Adrenal gland (tissue), 19 donors: ENCODE measurements at places on chromosomes 13 and 19. TPM values are rescaled to one million over a fixed set of nuclear protein-coding genes. Genes with fewer than 3 reads are reported as not detected.

OR7C1 gene
- 0.95 TPM for total RNA-seq

MAP3K10 gene
- total RNA-seq = 27.6 TPM

SPTBN4 gene
- total RNA-seq = 5.0 TPM

KCNC3 gene
- total RNA-seq = 2.5 TPM

ZNF571 gene
- 9.3 TPM for total RNA-seq

CCNE1 gene
- total RNA-seq = 8.4 TPM

POSTN gene
- 3.2 TPM for total RNA-seq

MEDAG gene
- total RNA-seq = 3.2 TPM

CASP14 gene
- not detected for total RNA-seq

MED16 gene
- 11.9 TPM for total RNA-seq

ERICH6B gene
- total RNA-seq = 0.06 TPM

OLFM2 gene
- total RNA-seq = 70.3 TPM

DPRX gene
- total RNA-seq = not detected

SIGLEC8 gene
- 9.0 TPM for total RNA-seq

LAIR1 gene
- 3.5 TPM for total RNA-seq

PROZ gene
- total RNA-seq = not detected

GRWD1 gene
- 8.5 TPM for total RNA-seq

GRCh38 chr13:71964491-71965100, 97.6 kb upstream of the DACH1 start:
- DNase-seq = no peak

DNA sequence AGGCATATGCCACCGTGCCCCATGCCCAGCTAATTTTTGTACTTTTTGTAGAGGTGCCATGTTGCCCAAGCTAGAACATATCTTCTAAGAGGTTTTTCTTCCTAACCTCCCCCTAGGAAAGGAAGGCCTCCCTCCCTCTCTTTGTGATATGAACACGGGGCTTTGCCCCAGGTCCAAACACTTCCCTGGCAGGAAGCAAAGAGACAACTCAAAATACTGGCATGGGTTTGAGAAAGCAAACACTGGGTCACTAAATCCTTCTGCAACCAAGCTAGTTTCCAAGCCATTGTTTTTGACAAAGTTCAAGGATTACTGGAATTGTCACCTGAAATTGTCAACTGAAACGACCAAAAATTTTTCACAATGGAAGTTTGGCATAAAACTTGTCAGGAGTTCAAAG, 8.8 kb downstream of the CC2D1A start:
- no peak for DNase-seq

DNA sequence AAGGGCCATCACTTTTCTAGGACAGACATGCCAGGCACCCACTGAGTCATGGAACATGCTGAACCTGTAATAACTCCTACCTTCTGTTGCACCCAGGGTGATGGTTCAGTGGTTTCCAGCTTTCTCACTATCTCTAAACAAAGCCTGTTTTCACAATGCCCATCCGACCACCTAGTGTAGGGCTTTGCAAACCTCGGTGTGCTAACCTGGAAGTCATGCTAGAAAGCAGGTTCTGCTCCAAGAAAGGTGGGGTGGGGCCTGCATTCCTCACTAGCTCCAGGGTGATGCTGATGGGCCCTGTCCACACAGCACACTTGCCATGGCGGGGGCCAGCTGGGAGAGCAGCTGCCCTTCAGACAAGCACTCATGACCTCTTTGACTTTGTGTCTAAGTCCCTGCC, 43.4 kb downstream of the COL4A2 start:
- no peak for DNase-seq

DNA sequence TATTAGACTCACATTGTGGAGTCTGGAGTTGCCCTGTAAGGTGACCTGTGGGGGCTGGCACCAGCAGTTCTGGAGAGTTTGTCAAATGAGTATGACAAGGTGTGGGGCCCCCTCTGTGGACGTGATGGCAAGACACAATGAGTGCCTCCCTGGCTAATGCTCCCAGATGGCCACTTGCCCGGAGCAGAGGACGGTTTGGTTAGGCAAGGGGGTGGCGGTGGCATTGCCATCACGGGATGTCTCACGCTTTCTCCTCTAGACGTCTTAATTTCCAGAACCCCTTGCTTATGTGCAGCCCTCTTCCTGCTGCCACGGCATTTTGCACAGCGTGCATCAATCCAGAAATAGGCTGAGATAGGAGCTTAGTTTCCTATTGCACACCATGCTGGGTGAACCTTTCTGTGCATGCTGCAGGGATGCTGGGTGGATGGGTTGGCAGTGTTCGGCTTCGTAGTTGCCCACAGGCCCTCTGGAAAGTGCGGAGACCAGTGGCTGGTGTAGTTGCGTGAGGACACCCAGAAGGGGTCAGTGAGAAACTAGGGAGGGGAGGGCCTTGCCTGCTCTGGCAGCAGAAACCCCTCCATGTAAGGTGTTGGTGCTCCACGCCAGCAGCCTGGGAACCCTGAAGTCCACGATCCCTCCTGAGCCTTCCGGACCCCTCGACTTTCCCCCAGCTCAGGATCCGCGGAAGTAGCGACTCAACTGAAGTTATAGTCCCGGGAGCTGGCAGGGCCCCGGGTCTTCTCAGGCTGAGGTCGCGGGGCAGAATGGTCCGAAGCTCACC, 18.1 kb upstream of the LRP3 start:
- peak; percentile 40 for DNase-seq

GRCh38 chr19:15296353-15296752, 36.0 kb downstream of the BRD4 start:
- DNase-seq = no peak

DNA sequence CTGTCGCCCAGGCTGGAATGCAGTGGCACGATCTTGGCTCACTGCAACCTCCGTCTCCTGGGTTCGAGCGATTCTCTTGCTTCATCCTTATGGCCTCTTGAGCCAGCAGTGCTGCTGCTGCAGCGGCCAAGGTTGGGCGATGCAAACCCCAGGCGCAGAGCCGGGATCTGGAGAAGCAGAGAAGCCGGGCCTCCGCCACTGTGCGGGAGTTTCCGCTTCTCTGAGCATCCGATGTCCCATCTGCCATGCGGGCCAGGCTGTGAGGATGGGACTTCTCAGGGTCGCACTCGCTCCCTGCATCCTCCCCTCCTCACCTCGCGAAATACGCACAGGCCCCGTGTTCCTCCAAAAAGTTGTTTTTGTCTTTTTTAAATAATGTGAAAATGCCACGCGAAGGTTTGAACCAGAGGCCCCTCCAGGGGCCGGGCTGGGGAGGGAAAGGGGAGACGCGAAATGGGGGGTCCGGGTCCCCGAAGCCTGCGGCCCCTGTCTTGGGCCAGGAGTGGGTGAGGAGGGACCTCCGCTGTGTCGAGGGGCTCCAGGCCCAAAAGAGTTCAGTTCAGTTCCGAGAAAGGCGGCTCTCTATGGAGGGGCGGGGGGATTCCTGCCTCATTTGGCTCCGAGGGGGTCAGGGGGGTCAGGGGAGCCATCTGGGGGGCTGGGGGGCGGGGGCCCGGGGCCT, 15.9 kb downstream of the CYTH2 start:
- DNase-seq = no peak

DNA sequence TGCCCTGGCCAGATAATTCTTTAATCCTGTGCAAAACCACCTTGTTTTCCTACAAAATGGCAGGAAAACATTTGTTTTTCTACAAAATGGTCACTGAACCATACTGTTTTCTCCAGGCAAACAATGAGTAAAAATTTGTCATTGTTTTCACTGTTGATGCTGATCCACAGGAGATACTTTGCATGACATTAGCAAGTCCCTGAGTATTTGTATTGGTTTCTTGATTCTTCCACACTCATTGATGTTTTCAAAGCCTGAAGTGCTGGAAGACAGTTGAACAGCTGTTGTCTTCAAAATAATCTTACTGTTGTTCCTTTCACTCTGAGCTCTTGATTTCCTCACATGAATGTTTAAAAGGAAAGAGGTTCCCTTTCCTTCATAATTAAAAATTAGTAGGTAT, 123.1 kb upstream of the HTR2A start:
- no peak for DNase-seq

- DNase-seq = no peak
These were observed 14.4 kb upstream of the GIPR start for GRCh38 chr19:45653634-45654033.

DNA sequence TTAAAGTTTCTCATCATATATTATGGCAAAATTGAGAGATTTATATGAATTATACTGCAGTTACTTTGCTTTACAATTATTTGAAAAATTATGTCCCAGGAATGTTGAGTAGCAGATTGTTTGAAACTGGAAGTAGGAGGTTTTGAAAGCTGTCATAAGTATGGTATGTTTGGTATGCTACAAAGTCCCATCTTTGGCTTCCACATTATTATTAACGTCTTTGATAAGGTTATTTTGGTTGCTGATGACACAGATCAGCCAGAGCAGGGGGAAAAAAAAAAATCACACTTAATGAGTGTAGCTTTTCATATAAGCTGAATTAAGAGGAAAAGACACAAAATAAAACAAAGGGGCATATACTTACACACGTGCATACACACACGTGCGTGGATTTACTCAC, 130.1 kb downstream of the SLITRK1 start:
- DNase-seq = no peak

GRCh38 chr13:65725006-65725405, 1505.1 kb downstream of the PCDH9 start:
- DNase-seq = no peak

DNA sequence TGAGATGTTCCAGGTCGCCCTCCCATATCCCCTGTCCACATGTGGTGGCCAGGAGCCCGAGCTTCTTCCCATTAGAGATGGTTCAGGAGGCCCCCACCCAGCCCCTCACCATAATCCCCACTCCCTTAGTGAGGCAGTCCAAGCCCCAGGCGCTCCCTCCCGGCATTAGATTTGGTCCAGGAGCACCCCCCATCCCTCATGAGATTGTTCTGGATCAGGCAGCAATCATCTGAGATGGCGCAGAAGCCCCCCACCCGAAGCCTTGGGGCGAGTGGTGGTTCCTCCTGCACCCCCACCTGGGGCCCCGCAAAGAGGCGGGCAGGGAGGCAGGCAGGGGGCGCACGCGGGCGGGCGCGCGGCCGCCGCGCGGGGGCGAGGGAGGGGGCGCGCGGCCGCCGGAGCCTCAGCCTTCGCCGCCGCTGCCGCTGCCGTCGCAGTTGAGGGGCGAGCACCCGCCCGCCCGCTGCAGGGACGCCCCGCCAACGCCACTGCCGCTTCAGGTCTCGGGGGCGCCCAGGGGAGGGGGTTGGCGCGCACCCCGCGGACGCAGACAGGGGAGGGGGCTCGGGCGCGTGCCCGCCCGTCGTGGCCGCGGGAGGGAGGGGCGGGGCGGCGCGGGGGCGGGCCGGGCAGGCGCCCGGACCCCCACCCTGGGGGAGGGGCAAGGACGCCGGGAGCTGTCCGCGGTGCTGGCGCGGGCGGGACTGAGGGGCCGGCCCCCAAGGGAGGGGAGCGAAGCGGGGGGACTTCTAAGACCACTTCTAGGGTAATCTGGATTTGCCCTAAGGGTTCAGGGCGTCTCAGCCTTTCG, 46.4 kb upstream of the SHKBP1 start:
- peak; percentile 26 for DNase-seq

DNA sequence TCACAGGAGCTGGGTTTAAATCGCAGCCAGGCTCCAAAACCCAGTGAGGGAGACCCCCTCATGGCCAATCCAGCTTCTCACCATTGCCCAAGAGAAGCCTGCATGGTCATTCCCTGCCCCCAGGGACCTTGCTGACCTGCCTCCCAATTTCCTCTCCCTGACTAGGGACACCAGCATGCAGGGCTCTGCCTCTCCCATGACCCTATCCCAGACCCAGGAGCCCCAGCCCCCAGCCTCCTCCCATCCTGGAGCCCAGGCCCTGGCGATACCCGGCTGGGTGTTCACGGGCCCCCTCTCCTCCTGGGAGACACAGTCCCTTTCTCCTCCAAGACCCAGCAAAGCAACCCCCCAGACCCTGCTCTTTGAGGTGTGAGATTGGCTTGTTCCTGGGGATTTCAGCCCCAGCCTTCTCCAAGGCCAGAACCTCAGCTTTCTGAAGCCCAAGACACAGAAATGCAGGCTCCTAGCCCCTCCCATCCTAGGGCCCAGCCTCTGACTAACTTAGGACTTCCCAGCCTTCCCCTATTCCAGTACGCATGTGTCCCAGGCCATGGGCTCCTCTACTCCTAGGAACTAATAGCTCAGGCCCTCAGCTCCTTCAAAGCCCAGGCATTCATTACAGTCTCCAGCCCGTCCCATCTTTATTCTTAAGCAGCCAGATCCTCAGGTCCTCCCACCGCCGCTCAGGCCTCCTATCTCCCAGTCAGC, 1.1 kb downstream of the GYS1 start:
- DNase-seq = peak; percentile 81

GRCh38 chr19:38683393-38684077, 36.1 kb downstream of the ACTN4 start:
- peak; percentile 97 for DNase-seq

GRCh38 chr19:29782260-29782580, 29.6 kb upstream of the CCNE1 start:
- DNase-seq = no peak

GRCh38 chr13:110154410-110154933, 152.5 kb downstream of the COL4A1 start:
- no peak for DNase-seq

- no peak for DNase-seq
These were observed 42.0 kb upstream of the GGACT start for GRCh38 chr13:100630555-100630954.

- no peak for DNase-seq
These were observed 29.8 kb upstream of the RAP2A start for GRCh38 chr13:97403893-97404750.

DNA sequence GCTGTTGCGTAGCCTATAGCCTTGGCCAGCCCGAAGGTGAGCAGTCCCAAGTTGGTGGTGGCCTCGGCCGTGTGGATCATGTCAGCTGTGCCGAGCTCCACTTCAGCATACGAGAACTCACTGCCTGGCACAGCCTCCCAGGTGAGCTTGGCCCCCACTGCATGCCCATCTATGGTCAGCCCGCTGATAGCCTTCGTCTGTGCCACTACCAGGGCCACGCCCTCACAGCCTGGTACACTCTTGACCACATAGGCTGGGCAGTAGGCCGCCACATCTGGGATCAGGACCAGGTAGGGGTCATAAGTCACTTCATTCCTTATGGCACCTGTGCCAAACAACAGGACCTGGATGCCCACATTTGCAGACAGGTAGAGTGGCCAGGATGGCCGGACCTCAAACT, 7.4 kb downstream of the FCGBP start:
- no peak for DNase-seq

GRCh38 chr19:21508198-21508597, 2.8 kb downstream of the ZNF429 start:
- no peak for DNase-seq

DNA sequence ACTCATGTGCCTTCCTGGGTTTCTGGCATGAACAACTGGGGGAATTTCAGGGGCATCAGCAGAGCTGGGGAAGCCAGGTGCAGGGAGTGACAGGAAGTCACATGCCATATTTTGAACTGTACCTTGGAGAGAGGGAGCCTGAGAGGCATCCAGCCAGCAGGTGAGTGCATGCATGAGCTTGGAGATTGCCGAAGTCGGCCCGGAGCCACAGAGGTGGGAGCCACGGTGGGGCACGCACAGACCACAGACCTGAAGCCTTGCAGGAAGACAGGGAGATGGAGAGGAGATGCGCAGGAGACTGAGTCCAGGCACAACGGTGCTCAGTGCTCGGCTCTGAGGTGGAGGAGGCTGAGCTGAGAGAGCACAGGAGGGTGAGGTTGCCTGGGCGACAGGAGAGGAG, 55.1 kb downstream of the CDADC1 start:
- no peak for DNase-seq
